ENCODE measurements at places on chromosomes 13 and 19.

DNA sequence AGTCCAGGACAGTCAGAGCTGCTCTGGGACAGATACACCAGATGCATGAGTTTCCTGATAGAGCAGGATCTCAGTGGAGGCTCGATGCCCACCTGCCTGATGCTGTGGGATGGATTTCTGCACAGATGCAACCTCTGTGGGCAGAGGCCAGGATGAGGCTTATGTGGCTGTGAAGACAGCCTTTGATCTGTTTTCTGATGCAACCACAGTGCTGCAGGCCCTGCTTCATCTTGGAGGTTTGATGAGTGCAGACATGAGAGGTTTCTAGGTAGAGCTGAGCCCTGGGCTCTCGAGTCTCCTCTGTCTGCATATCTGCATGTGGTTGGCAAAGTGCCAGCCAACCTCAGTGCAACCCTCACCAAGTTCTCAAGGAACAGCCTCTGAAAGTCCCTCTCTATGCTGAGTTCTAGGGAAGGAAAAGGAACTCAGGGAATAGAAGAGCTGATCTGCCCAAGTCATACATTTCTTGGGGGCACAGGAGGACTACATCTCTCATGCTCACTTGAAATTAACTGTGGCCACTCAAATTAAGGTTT is 23.1 kb upstream of the TSHZ3 start:
- DNase-seq: no peak

GRCh38 chr19:18313398-18313797 is 9.5 kb downstream of the LSM4 start:
- no peak for DNase-seq

DNA sequence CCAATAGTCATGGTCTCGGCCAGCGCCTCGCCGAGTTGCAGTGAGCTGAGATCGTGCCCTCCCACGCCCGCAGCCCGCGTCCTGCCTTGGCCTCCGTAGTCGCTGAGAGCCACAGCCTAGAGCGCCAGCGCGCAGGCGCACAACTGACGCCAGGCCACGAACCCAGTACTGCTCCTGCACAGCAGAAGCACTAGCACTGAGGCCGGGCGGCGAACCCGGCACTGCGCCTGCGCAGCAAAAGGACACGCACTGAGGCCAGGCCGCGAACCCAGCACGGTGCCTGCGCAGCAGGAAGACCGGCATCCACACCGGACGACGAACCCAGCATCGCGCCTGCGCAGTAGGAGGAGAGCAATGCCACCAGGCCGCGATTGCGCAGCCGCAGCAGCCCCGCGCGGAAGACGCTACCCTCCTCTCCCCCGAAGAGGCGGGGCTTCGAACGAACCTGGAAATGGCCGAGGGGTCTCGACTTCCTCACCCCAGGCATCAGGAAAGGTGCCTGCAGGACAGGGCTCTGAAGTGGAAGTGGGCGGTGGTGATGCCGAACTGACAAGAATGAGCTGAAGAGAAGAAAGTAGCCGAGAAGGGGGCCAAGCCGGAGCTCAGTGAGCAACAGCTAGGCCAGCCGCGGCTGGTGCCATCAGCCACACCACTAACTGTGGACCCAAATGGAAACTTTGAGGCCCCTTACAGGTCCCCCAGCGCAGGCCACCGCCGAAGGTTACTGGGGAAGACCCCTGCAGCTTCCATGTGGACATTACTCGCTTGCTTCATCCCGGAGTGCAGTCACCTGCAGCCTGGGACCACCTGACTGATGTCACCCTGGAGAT is 7.5 kb downstream of the F10 start:
- DNase-seq: no peak

DNA sequence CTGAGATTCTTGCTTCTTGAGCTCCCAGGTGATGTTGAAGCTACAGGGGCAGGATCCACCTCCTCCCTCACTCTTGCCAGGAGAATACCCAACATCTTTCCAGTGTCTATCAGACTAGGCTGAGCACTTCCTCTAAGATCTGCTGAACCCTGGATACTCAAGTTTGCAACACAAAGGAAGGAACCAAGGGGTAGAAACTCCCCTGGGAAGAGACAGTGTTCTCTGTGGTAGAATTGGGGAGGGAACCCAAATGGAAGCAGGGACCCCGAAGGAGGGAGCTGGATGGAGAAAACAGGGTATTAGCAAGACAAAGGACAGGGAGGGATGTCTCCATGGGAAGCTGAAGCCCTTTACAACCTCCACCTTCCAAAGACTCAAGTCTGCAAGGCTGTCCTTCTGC is 117.6 kb downstream of the DNAJC15 start:
- DNase-seq: no peak

DNA sequence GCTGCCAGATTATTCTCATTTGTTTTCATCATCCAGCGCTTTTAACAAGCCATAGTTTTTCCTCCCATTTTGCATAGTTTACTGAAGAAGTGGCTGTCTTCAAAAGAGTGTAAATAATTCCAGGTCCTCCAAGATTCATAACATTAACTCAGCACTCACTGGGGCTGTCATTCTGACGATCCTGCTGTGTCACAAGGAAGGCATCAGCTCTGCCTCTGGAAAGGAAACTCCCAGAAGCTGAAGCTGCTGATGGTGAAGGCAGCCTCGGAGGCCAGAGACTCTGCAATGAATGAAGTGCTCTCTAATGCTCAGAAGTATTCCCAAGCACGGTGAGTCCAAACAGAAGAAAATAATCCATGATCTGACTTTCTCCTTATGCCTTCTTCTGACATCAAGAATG is 60.0 kb downstream of the FLT1 start:
- DNase-seq: no peak

DNA sequence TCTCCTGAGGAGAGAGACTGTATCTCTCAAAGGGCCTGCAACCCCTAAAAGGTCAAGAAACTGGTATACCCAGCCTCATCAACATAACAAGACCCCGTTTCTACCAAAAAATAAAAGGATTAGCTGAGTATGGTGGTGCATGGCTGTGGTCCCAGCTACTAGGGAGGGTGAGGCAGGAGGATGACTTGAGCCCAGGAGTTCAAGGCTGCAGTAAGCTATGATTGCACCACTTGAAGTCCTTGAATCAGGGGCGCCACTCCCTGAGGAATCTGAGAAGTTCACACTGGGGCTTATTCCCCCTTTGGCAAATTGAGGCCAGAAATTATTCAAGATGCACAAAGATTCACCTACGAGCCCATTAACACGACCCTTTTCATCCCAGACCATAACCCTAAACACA is 83.0 kb downstream of the TSHZ3 start:
- DNase-seq: no peak
